Activated T-cell treated with anti-CD3 and anti-CD28 coated beads for 48 hours (primary cell): ENCODE measurements at places on chromosomes 12 and 14.

DNA sequence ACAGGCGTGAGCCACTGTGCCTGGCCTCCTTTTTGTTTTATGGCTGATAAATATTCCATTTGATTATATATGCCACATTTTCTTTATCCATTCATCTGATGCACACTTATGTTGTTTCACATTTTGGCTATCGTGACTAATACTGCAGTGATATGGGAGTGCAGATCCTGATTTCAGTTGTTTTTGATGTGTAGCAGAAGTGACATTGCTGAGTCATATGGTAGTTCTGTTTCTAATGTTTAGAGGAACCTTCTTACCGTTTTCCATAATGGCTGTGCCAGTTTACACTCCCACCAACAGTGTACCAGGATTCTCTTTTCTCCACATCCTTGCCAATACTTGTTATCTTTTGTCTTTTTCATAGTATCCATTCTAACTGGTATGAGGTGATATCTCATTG is 235.9 kb downstream of the ERC1 start:
- no peak for DNase-seq

GRCh38 chr12:15861404-15861803 is 20.8 kb upstream of the STRAP start:
- no peak for DNase-seq

GRCh38 chr12:4051596-4051995 is 178.4 kb upstream of the PARP11 start:
- DNase-seq: no peak

- no peak for DNase-seq
Observed at GRCh38 chr14:61296719-61297502, 15.8 kb upstream of the TMEM30B start.
